ENCODE measurements at places on chromosomes 5 and 9.

DNA sequence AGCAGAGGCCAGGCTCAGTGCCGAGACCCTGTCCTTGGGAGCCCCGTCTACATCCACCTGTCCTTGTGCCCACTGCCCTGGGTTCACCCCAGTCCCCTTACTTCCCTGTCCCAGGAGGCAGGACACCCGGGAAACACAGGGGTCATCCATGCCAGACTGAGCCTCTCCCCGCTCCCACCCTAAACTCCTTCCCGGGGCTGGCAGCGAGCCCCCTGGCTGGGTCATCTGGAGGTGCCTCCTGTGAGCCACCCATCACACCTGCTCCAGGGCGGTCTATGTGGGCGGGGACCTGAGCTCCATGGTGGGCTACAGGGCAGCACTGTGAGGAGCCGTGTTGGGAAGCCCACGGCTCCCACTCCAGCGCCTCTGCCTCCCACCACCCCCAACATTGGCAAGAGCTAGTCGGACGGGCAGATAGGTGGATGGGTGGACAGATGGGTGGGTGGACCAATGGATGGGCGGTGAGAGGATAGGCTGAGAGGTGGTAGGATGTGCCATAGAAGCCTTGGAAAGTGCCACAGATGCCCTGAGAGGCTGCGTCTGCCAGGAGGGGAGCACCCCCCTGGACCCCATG, 42.5 kb upstream of the RXRA start:
- no peak for DNase-seq

DNA sequence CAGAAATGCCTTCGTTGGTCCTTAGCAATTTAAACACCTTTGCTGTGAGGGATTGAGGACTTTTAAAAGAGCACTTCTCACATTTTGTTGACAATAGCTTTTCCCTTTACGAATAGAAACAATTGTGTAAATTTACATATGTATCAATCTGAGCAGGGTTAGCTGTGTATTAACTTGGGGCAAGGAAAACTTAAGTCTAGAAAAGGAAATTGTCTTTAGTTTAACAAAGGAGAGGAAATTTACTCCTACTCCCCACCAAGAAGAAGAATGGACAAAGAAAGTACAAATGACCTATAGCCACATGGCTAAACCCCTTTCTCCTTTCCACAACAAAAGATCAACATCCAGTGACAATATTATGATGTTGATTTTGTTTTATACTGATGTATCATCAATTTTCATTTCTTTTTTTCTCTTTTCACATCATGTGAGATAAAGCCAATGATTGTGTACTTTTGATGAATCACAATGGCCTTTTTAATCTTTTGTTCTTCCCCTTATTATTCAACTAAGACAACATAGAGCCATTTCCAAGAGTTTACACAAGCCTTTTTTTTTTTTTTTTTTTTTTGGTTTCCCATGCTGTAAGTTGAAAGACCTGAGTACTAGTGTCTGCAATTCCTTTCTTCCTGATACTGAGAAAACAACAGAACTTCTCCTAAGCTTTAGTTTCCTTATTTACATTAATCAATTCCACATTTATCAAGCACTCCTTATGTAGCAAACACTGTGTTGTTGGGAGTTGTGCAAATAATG, 19.0 kb downstream of the FOXB2 start:
- DNase-seq: no peak

GRCh38 chr9:82549174-82549821, 513.6 kb downstream of the RASEF start:
- no peak for DNase-seq

- no peak for DNase-seq
Observed at GRCh38 chr9:134225816-134226215, 61.5 kb upstream of the RNU6ATAC start.

DNA sequence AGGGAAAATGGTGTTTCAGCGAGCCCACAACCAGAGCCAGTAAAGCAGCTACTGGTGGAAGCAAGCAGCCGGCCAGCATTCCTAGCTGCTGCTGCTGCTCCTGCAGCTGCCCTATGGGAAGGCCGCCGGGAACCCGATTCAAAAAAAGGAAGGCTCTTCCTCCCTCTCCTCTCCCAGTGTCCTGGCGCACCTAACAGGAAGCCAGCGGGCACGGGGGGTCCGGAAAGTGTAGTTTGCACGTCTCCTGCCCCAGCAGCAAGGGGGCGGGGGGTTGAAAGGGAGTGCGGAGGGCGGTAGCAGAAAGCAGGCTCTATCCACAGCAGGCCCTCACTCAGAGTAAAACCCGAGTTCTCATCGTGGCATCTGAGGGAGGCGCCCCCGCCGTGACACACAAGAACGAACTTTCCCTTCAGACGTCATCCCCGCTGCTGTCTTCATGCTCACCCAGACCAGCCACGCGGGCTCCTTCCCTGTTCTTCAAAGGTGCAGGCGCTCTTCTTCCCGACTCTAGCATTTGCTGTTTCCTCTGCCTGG, 16.5 kb downstream of the GRXCR2 start:
- no peak for DNase-seq

DNA sequence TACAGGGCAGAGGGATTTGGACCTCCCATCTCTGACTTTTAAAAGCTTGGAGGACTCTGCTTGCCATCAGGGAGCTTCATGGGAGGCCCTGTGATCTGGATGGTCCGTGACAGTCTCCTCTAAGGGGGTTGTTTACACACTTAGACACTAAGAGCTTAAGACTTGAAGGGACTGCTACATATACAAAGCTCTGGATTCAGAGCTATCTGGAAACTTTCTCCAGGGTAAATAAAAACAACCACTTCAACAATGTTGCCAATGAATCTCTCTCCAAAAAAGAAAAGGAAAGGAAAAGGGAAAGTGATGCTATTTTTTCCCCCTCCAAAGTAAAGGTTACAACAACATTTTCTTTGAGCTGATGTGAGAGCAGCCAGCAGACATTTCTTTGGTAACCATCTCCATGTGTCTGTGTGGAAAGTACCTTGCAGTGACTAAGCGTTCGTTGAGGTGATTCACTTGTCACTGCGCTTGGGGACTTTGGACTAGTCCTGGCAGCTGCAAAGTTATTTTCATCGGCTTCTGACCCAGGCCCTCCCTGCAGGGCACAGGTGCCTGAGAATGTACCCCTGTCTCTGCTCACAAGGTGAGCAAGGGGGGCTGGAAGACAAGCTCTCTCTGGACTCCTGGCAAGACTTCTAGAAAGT, 262.1 kb upstream of the KLF4 start:
- peak; percentile 64 for DNase-seq

GRCh38 chr9:95852059-95853032, 23.1 kb upstream of the ERCC6L2 start:
- DNase-seq: peak; percentile 37

DNA sequence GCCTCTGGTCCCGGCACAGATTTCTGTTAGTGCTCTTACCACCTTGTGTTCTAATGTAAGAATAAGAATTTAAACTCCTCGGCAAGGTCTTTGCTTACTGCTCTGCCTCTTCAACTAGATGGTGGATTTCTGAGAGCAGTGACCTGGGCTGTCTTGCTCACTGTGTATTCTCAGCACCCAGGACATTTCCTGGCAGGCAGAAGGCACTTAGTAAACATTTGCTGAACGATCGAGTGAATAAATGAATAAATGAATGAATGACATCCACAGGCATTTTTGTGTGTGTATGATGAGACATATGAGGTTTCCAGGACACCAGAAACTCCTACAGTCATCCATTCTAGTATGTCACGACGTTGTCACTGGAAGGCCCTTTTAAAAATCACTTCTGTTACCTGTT, 143.2 kb downstream of the BOD1 start:
- DNase-seq: no peak

GRCh38 chr5:143182901-143183820, 220.3 kb downstream of the NR3C1 start:
- DNase-seq: no peak

GRCh38 chr5:133760532-133760931, 148.2 kb upstream of the FSTL4 start:
- no peak for DNase-seq

- no peak for DNase-seq
Observed at GRCh38 chr9:4921449-4921848, 63.6 kb upstream of the JAK2 start.

DNA sequence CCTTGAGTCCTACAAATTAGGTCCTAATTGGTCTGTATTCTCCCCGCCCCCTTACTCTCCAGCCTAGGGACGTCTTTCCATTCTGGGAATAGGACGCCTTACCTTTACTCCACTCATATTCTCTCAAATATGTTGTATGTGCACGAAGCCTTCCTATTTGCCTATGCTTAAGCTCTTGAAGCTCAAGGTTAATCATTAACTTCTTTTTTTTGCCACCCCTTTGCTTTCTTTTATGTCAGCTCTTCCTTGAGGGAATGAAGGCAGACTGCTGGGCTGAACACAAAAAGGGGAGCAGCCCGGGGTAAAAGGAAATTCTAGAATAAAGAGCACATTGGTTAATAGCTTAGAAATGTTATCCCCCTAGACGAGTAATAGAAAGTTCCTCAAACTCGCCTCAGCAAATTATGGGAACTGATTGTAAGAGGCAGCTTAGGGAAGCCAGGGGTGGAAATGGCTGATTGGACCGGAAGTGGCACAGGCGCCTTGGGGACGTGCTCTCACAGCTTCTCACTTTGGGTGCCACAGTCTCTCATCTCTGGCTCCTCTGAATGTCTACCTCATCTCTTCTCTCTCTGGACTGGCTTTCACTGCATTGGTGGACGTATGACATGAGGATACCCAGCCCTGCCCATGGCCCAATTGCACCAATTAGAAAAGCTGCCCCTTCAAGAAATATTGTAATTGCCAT, 122.3 kb upstream of the IL12B start:
- no peak for DNase-seq

DNA sequence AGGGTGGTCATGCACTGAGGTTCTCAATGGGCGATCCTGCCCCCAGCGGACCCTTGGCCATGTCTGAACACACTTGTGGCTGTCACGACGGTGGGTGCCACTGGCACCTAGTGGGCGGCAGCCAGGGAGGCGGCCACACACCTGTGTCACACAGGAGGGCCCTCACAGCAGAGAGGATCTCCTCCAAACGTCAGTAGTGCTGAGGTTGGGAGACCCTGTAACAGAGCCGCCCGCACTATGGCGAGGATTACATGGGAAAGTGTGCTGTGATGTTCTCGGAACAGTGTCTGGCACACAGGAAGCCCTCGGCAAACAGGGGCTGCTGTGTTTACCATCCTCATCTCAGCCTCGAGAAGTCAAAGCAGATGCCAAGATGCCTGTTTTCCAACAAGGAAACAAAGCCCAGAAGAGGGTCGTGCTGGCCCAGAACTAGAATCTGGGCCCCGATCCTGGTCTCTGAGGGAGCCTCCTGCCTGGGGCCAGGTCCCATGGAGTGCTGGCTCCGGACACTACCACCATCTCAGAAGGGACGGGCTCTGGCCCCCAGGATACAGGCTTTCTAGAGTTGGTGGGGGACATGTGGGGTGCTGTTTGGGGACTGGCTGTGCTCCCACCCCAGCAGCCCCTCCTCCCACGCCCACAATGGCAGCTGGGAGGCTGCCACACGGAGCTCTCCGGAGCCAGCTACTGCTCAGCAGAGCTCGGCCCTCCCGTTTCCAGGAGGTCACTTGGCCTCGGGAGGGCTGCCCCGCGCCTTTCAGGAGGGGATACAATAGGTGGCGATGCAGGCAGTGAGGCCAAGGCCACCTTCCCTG, 48.2 kb downstream of the DBH start:
- no peak for DNase-seq

GRCh38 chr5:163190283-163190682, 247.1 kb upstream of the CCNG1 start:
- DNase-seq: no peak

DNA sequence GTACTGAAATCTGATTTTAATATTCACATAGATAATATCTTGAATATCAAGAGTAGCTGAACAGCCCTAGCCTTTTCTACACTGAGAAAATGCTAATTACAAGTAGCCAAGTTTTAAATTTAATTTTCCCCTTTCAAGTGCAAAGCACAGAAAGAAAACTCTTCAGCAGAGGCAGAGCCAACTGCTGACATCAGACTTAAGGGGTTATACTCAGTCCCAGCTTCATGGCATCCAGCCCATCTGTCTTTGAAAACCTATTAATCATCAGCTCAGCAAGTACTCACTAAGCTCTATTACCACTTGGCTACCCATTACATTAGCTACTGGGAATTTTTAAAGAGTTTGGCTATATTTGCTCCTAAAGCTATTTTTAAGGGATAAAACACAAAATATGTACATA, 220.5 kb downstream of the SLC12A2 start:
- DNase-seq: peak; percentile 82

DNA sequence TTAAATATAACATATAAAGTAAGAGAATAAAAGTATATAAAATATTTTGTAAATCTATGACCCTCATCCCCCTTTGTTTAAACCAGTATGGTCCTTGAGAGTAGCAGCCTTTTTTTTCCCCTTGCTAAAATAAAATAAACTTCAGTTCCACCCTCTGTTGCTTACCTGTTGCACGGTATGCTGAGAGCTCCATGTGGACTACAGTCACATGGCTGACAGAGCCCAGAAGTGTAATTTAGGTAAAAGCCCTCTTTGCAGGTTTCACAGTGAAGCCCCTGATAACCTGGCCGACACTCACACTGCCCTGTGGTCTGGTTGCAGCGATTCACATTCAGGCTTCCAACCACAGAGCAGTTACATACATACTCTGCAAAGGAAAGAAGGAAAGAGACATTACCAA, 55.1 kb downstream of the MEGF9 start:
- DNase-seq: no peak

- DNase-seq: no peak
Observed at GRCh38 chr5:94113-94892, 2.3 kb downstream of the PLEKHG4B start.

- DNase-seq: no peak
Observed at GRCh38 chr5:134477462-134478245, 47.8 kb upstream of the JADE2 start.

- peak; percentile 35 for DNase-seq
Observed at GRCh38 chr9:112443200-112443599, 43.4 kb upstream of the KIAA1958 start.

DNA sequence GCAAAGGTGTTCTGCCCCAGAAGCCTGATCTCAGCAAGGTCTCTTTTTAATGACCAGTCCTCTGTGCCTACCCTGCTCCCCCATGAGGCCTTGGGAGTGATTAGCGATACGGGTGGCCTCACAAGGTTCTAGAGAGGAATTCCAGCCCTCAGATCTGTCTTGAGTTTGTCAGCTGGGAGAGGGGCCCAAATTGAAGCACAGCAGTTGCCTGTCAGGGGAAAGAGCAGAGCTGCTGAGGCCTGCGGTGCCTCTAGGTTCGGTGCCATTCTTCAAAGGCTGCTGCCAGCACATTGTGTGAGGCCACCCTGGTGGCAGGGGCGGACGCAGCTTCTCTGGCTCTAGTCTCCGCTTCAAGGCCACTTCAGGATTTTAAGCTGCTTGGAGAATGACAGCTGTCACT, 85.7 kb upstream of the GRIA1 start:
- DNase-seq: no peak

- DNase-seq: no peak
Observed at GRCh38 chr5:102855681-102856388, 100.7 kb downstream of the PAM start.

All from ACHN (cell line).